ENCODE measurements at places on chromosomes 3 and 15.
A peak's percentile ranks its signal among the peaks of the same experiment; 100 is the strongest.

DNA sequence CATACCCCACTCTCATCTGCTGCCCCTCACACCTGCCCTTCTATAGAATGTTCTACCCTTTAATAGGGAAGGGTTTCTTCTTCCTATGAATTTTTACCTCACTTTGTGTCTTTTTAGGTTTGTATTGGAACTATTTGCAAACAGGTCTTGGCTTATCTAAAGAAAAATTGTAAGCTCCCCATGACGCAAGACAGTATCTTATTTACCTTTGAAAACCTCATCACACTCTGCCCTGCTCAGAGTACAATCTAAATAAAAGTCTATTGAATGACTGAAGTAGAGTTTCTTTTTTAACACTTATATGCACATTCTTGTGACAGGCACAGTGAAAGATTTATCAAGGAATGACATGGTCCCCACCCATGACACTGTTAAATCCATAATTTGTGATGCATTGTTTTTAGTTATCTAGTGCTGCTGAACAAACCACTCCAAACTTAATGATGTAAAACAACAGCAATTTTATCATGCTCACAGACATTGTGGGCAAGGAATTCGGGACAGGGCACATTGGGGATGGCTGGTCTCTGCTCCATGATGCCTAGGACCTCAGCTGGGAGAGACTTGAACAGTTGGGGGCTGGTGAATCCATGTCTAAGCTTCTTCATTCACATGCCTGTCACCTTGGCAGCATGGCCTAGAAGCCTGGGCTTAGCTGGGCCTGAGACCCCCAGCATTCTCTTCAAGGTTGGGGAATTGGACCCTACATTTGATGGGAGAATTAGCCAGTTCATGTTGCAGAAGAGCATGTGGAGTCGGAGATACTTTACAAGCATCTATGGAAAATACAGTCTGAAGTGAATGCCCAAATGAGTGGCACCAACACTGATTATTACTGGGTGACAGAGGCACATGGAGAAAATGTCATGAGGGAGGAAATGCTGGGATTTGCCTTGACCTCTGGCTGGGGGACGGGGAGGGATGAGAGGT lies 252.2 kb upstream of the CTDSPL start:
- no peak for DNase-seq

DNA sequence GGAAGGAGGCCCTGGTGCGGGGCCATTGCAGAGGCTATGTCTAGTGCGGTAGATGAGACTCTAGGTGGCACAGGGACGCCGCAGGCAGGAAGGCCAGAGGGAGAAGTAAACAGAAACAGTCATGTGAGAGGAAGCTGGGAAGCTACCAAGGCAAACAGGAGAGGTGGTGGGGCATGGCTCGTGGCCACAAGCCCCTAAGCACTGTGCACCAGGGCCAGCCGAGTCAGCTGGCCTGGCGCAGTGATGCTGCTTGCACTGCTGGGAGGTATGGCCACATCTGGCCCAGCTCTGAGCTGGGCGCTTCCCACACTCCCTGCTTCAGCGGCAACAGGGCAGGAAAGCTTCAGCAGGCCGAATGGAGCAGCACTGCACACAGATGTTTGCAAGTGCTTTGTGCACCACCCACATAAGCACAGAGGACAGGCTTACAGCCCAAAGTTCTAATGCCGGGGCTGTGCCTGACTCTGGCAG lies 76.6 kb downstream of the SRGAP3 start:
- DNase-seq, result no peak

DNA sequence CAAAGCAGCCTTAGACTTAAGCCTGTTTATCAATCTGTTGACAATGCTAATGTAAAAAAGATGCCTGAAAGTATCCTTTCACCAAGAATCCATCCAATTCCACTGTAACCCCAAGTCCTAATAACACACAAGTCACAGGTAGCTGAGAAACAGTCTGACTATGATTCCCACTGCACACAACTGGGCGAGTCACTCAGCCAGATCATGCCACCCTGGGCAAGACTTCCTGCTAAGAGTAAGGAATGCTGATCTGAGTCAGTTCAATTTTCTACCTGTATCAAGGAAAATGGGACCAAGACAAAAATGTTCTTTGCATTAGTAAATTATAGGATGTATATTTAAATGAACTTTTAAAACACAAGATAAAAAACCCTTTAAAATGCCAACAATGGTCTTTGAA lies 33.3 kb downstream of the NPTN start:
- DNase-seq, result no peak

GRCh38 chr3:128548021-128548420 lies 55.0 kb upstream of the GATA2 start:
- no peak for DNase-seq

- no peak for DNase-seq
These were observed 23.6 kb downstream of the ZBTB38 start for GRCh38 chr3:141391991-141392316.

GRCh38 chr15:34799149-34800101 lies 4.1 kb upstream of the ACTC1 start:
- DNase-seq, result peak; percentile 90

GRCh38 chr15:65931221-65931620 lies 61.9 kb downstream of the RAB11A start:
- no peak for DNase-seq

- DNase-seq, result no peak
These were observed 7.0 kb downstream of the GPR160 start for GRCh38 chr3:170044795-170045244.

All from ELF-1 (cell line).